ENCODE measurements at places on chromosomes 16 and 17.

DNA sequence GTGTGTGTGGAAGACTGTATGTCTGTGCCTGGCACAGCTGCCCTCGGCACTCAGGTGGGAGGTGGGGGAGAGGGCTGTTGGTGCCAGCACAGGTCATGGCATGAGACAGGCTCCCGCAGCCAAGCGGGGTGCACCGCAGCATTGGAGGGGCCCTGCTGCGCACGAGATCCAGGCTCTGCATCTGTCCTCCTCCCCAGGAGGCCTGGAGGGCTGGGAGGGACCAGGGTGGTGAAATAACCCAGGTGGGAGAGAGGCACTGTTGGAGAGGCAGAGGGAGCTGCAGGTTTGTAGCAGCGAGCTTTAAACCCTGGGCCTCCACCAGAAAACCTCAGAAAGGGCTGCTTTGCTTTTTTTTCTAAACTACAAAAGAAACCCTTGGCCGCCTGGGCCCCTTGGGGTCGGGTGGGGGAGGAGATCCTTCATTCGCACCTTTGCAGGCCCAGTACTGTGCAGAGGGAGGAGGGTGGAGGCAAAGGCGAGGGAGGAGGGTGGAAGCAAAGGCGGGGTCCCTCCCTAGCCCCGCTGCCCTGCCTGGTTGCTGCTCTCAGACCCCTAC is 241.7 kb downstream of the SEC14L1 start:
- no peak for DNase-seq

GRCh38 chr17:49198211-49198610 is 12.2 kb downstream of the GNGT2 start:
- no peak for DNase-seq

DNA sequence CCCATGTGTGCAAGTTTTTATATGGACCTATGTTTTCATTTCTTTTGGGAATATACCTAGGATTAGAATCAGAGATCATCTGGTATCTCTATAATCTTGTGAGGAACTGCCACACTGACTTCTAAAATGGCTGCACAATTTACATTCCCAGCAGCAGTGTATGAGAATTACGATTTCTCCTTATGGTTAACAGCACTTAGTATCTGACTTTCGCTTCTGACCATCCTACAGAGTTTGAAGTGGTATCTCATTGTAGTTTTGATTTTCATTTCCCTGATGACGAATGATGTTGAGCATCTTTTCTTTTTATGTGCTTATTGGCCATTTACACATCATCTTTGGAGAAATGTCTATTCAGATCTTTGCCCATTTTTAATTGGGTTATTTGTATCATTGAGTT is 10.0 kb downstream of the C16orf96 start:
- no peak for DNase-seq

GRCh38 chr17:77269696-77270681 is 129.2 kb downstream of the SEC14L1 start:
- no peak for DNase-seq

DNA sequence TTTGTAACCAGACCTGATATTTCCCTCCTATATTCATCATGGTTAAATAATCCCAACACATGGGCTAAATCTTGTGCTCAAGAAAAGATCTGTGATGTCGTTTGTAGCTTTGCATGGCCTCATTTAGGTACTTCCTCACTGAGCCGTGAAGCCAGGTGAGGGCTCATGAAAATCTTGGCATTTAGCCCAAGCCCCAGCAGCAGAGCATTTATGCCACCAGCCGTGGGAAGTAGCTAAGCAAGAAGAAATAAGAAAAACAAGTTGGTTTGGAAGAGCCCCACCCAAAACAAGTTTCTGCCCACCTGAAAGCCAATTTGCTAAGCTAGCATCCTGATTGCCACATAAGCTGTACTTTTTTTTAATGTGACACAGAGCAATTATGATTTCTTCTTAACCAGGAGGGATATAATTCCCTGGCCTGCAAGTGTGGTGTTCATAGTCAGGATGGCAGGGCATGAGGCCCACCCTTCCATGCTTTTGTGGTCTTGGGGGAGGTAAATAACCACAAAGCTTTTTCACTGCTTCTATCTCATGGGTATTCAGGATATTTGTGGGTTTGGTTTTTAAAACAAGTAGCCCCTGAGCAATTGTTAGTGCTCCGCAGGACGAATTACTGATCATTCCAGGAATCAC is 10.5 kb downstream of the TMIGD1 start:
- peak; percentile 60 for DNase-seq

GRCh38 chr17:82215095-82215971 is 2.7 kb upstream of the CCDC57 start:
- no peak for DNase-seq

GRCh38 chr16:73065632-73066330 is 17.9 kb upstream of the ZFHX3 start:
- no peak for DNase-seq

- peak; percentile 52 for DNase-seq
Measured at GRCh38 chr17:17890773-17891759, 54.3 kb upstream of the SREBF1 start.

GRCh38 chr16:3548859-3549258 is 28.3 kb downstream of the NLRC3 start:
- DNase-seq: no peak

- DNase-seq: no peak
Measured at GRCh38 chr17:75693500-75694481, 26.7 kb downstream of the SAP30BP start.

- no peak for DNase-seq
Measured at GRCh38 chr17:31623990-31624389, 232.5 kb downstream of the RAB11FIP4 start.

GRCh38 chr16:11677959-11678881 is 10.0 kb downstream of the SNN start:
- no peak for DNase-seq

GRCh38 chr17:49180303-49180702 is 30.1 kb downstream of the GNGT2 start:
- DNase-seq: no peak

DNA sequence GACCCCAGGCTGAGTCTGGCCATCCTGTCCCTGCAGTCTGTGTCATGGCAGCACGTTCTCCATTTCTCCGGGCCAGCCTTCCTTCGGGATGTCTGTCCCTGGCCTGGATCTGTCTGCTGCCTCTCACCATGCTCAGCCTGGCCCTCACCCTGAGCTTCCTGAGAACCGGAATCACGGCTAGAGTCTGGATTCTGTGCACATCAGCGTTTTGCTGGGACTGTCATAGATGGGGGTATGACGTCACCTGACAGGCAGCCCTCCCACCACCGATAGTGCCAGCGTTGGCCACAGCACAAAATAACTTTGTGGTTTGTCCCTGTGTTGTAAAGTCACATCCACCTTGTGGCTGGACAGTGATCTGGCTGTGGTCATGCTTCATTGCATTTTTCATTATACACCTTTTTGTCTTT is 59.2 kb downstream of the B9D1 start:
- no peak for DNase-seq

DNA sequence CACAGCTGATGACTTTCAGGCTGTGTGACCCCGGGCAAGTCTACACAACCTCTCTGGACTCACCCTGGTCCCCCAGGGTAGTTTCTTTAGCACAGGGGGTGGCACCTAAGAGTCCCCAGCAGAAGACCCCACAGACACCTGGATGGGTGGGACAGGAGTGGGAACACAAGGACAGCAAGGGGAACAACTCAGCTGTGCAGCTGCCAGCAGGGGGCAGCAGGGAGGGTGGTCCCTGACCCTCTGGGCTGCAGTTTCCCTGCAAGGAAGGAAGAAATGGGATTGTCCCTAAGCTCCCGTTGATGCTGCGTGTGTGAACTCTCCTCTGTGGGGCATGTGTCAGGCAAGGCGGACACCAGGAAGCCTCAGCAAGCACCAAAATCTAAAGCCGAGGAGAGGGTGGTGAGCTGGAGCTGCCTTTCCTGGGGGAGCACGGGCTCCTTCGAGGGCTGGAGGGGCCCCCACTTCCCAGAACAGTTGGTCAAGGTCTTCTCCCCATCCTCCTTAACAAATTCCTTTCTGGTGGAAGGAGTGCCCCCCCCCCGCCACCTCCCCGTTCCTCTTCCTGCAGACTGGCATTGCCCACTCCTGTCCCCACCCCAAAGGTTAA is 24.1 kb upstream of the CDH5 start:
- no peak for DNase-seq

GRCh38 chr16:62014319-62014923 is 21.8 kb downstream of the CDH8 start:
- no peak for DNase-seq

GRCh38 chr17:82710499-82711232 is 5.8 kb upstream of the FN3KRP start:
- no peak for DNase-seq

DNA sequence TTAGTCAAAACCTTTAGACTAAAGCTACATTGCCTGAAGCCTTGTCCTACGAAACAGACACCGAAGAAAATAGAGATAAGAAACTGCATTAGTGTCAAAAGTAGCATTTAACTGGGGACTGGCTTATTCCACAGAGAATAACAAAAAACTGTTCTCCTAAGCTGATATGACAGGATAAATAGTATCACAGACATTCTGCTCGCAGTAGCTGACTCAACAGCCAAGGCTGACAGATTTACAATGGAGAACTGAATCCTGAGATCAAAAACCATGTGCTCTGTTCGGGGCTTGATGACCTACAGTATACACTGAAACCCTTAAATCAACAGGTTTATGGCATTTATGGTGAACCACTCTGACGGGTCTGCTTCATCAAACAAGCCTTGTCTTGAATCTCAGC is 25.5 kb downstream of the ADAMTS18 start:
- DNase-seq: no peak

DNA sequence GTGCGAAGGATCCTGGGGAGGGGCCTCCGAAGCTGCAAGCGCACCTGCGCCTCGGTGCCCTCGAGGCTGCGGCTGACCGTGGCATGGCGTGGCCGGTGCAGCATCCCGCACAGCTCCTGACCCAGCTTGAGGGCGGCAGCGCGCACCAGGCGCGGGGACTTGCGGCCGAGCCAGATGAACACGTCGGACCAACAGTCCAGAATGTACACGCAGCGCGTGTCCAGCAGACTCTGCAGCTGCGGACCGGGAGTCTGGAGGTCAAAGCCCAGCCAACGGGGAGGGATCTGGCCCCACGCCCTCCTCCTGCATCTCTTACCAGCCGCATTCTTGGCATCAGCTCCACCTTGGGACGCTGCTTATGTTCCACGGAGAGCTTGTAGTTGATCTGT is 10.9 kb downstream of the FLII start:
- no peak for DNase-seq

GRCh38 chr17:6248061-6248460 is 177.9 kb downstream of the WSCD1 start:
- no peak for DNase-seq

DNA sequence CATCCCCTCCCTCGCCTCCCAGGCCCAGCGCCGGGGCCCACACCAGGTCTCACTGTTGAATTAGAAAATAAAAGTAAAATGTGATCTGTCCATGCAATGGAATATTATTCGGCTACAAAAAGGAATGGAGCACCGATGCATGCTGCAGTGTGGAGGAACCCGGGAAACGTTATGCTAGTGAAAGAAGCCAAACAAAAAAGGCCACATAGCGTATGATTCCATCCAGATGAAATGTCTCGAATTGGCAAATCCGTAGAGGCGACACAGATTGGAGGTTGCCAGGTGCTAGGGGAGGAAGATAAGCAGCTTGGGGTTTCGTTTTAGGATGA is 972 bp upstream of the ADCY9 start:
- DNase-seq: no peak

DNA sequence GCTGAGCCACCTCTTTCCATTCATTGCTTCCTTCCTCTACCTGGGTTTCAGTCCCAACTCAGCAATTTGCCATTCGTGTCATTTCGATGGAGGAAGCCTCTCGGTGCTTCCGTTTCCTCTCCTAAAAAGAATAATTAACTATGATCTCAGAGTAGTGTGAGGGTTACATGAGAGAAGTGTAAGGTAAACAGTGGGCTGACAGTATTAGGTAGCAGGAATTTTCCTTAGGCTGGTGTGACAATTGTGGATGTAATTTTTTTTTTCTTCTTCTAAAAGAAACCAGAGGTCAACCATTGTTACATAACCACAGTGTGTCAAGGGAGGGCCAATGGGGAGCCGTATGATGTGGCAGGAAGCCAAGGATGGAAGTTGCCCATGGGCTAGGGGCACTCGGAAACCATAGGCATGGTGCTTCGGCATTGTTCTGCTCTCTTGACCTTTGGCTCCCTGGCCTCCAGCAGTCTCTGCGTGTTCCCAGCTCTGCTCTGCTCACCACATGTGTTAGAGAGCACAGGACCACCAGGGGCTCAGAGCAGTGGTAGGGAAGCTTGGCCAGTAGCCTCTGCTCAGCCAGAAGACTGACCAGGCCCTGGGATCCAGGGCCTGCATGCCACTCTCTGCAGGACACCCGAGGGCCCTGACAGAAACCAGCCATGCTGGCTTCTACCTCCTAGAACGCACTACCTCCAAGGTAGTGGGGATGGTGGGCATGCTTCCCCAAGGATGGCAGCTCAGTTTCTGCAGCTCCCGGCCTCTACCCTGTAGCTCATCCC is 2.0 kb upstream of the TOP2A start:
- DNase-seq: peak; percentile 15

- DNase-seq: no peak
Measured at GRCh38 chr17:80953471-80954315, 37.9 kb upstream of the CHMP6 start.

DNA sequence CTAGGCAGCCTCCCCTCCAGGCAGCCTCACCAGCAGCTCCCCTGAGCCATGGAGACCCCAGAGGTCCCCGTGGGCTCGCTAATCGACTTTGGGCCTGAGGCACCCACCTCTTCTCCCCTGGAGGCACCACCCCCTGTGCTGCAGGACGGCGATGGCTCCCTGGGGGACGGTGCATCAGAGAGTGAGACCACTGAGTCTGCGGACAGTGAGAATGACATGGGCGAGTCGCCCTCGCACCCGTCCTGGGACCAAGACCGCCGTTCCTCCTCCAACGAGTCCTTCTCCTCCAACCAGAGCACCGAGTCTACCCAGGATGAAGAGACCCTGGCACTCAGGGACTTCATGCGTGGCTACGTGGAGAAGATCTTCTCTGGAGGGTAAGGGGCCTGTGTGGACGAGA is 39.4 kb downstream of the KIAA0513 start:
- DNase-seq: no peak

GRCh38 chr17:73137376-73137775 is 27.4 kb upstream of the SSTR2 start:
- no peak for DNase-seq

DNA sequence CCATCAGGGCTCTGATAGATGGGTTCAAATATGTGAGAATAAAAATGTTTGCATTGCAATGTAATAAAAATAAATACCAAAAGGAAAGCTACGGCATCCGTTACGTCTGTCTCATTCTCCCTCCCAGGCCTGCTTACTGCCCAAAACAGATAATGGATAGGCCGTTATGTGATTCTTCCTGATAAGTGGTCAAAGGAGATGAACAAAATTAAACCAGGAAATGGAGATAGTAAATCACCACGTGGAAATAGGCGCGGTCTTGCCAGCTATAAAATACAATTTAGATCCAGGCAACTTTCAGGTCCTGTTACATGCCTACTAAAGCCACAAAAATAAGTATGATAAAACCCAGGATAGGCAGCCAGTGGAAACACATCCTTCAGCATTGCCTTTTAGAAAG is 49.5 kb upstream of the CCL1 start:
- DNase-seq: no peak

GRCh38 chr17:67528751-67529436 is 151.8 kb downstream of the PITPNC1 start:
- DNase-seq: peak; percentile 87
